GF-D8 (cell line): ENCODE measurements at places on chromosomes 3 and 15.

DNA sequence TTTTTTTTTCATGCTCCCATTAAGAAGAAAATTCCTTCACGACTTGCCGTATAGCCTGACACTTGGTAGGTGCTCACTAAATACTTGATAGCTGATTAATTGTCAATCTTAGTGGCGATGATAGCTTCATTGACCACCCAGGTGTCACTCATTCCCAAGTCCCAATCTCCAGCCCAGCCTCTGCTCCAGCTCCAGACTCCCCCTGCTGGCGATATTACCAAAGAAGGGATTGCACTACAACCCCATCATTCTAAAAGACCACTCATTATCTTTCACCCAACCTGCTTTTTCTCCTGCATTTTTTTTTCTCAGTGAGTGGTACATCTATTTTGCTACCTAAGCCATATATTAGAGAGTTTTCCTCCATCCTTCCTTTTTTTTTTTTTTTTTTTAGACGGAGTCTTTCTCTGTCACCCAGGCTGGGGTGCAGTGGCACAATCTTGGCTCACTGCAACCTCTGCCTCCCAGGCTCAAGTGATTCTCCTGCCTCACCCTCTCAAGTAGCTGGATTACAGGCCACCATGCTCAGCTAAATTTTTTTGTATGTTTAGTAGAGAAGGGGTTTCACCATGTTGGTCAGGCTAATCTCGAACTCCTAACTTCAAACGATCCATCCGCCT is 19.5 kb upstream of the COMMD2 start:
- DNase-seq, result no peak

- no peak for DNase-seq
These were observed 146.3 kb downstream of the ANXA2 start for GRCh38 chr15:60251300-60252070.

GRCh38 chr15:86515625-86516024 is 436.0 kb downstream of the AGBL1 start:
- no peak for DNase-seq

DNA sequence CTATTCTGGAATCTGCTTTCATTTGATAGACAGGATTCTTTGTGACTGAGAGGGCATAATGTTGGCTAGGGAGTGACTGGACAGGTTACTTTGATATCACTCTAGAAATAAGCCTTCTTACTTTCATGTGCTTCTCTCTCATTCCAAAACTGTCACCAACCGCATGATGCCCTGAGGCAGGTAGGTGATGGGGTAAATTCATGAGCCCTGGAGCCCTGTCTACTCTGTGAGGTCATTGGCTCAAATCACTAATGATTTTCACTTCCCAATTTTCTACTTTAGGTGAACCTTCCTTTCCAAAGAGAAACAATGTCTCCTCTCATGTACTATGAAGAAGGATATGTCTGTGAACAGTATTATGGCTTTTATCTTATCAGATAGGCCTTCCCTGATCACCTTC is 596.7 kb downstream of the TUSC7 start:
- no peak for DNase-seq

DNA sequence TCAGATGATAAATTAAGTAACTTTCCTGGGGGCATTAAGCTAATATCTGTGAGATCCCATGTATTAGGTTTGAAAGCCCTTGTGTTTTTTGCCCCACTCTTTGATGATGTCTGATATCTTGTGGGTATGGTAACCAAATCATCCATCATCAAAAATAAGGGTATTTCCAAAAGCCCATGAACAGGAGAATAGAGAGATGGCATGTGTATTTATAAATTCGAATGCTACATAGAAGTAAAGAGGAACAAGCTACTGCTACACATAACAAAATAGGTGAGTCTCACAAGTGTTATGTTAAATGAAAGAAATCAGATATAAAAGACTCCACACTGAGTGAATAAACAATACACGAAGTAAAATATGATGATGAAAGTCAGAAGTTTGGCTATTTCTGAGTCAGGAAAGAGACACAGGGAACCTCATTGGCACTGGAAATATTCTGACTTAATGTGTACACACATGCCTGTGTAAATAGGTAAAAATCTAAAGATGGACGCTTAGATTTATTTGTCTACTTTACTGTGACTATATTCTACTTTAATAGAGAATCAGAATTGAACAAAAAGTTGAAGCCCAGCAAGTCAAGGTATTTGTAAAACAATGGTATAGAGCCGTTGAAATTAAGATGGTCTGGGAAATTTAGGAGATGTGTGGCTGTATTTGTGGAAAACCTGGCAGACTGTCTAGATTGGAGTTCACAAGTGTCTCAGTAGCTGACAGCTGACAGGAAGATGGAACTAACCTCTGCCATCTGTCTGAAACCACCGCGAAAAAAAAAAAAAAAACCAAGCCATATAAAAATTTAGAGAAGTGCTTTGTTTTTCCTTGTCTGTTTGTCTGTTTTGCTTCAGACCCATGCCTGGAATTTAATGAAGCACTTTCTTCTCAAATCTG is 111.0 kb upstream of the TGFBR2 start:
- DNase-seq, result no peak

GRCh38 chr3:193852901-193853300 is 259.9 kb downstream of the OPA1 start:
- no peak for DNase-seq

- no peak for DNase-seq
These were observed 697.5 kb upstream of the CBLB start for GRCh38 chr3:106566277-106566676.

GRCh38 chr3:126852511-126852910 is 130.4 kb upstream of the PLXNA1 start:
- no peak for DNase-seq

GRCh38 chr15:27707257-27707656 is 391.9 kb downstream of the OCA2 start:
- DNase-seq, result no peak

DNA sequence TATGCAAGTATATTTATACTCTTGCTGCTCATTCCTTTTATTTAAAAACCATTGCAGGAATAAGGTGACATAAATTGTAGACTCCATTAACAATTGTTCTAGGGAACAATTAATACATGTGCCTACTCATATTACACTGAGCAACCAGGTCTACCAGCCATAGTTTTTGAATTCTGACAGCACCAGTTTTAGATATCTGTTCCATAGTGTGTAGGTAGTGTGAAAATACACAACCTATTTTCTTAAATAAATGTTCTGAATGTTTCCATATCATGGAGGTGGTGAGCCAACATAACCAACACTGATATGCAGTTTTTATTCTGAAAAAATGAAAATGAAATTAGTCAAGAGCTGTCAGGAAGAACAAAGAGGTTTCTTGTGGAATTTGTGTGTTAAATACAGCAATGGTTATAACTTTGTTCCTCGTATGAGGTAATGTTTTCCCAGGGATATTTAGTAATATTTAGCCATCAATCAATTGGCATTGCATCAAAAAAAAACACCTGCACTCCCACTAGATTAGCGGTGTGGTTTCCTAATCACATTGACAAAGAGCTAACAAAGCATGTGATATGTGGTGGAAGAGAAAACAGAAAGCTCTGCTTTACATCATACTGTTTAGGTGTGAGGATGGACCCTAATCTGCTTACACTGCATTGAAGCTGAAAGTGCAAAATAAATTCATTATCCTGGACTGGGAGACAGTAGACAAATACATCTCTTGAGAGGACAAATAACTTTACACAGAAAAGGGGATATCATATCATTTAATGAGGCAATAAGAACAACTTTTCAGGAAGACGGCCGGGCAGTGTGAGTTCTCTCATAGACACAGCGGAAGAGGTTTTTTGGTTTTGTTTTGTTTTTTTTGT is 369.5 kb upstream of the THBS1 start:
- DNase-seq, result no peak
